ENCODE measurements at places on chromosomes 16 and 17.

GRCh38 chr16:35195864-35196216, 1736.4 kb downstream of the TP53TG3F start:
- no peak for DNase-seq

DNA sequence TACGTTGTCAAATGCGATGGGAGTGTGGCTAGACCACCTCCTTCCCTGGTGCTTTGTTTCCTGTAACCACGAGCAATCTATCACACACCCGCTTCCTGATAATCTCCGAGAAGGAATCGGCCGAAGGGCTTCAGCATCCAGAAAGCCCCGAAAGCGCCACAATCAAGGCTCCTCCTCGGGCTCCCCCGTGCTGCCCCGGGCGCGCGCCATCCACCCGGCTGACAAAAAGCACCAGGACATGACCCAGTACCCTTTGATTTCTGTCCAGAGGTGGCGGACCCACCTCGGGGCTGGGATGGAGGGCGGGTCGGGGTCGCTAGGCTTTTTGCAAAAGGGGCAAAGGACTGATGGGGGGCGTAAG, 743 bp upstream of the ARMC7 start:
- no peak for DNase-seq

DNA sequence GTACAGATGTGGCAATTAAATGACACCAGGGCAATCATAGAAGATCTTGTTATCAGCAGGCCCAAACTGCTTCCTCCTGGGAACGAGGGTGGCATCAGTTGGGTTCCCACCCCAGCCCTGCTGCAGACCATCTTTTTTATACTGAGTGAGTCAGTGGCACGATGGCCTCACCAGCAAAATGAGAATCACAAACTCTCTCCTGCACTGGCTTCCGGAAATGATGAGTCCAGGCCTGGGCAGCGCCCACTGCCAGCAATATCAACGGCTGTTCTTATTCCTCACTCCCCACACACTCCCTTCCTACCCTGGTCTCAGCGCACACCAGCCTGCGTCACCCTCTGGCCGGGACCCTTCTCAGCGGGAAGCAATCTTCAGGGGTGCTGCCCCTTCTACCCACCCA, 340.3 kb downstream of the FOXL1 start:
- no peak for DNase-seq

DNA sequence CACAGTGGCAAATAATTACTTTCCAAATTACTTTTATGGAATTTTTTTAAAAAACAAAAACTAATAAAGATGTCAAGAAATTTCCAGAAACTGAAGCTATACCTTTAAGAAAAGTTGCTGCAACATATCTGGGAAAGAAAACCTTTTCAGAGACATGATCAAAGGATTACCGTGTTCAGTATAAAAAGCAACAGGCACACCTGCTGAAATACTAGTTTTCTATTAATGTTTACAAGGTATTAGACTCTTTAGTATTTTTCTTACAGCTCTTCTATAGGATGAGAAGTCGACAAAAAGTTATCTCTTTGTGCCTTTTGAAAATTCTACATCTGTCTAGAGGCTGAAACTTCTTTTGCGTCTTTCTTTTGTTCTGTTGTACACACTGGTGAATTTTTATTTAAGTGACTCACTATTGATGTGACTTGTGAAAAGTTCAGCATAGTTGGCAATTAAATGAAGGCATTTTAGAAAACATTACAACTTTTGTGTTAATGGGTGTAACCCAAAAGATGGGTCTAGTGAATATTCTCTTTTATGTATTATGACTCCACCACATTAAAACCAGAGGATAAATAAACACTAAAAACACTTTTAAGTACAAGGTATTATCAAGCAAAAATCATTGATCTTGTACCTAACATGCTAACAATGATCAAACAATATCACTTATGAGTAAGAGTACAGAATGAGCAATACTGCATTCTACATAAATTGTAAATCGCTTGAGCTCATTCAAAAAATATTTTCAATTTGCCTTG, 23.8 kb downstream of the NACA2 start:
- DNase-seq, result no peak

DNA sequence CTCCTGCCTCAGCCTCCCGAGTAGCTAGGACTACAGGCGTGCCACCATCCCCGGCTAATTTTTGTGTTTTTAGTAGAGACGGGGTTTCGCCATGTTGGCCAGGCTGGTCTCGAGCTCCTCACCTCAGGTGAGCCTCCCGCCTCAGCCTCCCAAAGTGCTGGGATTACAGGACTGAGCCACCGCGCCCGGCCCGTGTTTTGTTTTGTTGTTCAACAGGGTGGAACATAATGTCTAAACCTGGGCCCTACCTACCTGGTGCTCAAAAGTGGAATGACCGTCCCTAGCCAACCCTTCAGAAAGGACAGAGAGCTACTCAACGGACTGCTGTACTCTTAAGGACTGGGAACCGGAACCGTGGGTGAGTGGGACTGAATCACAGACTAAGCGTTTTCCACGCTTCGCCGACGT, 772 bp upstream of the KIF22 start:
- DNase-seq, result no peak

- no peak for DNase-seq
Measured at GRCh38 chr16:1210461-1210860, 14.6 kb downstream of the TPSG1 start.

GRCh38 chr16:1746693-1747195, 24.6 kb downstream of the NME3 start:
- no peak for DNase-seq

DNA sequence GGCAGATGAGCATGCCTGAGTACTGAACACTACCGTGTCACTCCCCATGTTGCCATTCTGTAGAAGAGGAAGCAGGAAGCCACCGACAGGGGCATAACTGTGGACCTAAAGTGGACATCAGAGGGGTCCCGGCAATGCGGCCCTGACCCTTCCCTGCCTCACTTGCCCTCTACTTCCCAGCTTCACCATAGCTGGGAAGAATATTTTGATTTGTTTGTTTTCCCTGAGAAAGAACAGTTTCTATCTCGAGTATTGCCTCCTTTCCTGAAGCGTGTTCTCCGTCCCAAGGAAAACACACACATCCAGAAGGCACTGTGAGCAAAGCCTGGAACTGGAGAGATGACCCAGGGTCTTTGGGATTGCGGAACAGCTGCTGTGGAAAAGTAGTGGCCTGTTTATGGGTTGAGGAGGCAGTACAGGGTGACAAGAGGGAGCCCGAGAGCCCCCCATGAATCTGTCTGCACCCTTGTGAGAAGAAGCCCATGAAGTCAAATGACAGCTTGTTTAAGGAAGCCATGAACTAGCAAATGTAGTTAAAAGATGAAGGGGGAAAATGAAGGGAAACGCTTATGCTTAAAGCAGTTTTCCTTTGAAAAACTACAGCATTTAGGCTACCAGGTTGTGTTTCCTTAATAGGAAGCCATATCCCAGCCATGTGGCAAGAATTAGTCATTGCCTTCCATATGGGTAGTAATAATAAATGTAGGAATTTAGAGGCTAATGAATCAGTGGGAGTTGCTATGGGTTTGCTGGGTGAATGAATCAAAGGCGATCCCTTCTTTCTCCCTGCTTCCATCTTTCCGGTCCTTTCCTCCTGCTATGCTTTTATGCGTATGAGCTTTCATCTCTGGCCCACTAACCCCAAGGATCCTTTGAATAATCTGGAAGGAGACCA, 90.0 kb upstream of the TBX2 start:
- DNase-seq, result no peak

GRCh38 chr16:4868535-4868934, 21.3 kb downstream of the UBN1 start:
- no peak for DNase-seq

- no peak for DNase-seq
Measured at GRCh38 chr16:73047221-73047535, 750 bp downstream of the ZFHX3 start.

DNA sequence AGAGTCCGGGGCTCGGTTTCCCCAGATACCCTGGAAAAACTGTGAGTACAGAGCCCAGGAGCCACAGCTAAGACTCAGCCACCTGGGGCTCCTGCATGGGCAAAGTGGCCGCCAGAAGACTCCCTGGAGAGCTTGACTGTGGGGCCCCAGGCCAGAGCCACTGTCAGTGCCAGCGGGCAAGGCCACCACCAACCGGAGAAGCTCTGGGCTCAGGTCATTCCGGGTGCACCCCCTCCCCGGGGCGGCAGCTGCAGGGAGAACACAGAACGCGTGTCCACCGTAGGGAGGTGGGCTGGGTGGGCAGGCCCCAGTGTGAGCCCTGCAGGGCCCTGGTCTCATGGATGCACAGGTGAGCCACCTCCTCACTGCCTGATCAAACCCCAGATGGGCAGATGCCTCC, 22.3 kb upstream of the RBFOX3 start:
- no peak for DNase-seq

GRCh38 chr17:1234455-1234854, 35.8 kb upstream of the BHLHA9 start:
- DNase-seq, result no peak

GRCh38 chr16:50386774-50387173, 18.0 kb upstream of the BRD7 start:
- no peak for DNase-seq

GRCh38 chr16:69610356-69610755, 44.6 kb downstream of the NFAT5 start:
- no peak for DNase-seq

- no peak for DNase-seq
Measured at GRCh38 chr17:51463353-51463752, 203.0 kb downstream of the UTP18 start.

DNA sequence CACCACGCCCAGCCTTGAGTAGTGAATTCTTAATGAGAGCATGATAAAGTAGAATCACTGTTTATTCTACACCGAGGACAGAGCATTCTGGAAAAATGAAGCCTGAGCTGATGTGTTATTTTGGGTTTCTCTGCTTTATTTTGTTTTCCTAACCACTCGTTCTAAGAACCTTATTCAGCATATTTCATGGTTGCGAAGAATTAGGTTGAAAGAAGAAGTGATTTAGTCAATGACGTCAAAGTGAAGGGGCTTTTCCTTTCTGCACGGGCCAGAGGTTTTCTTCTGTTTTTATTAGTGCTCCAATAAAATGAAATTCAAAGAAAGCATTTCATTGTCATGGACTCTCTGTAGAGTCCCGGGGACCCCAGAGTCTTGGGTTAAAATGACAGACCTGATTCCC, 178.5 kb downstream of the MAF start:
- DNase-seq, result no peak

GRCh38 chr16:4524571-4524970, 14.0 kb downstream of the CDIP1 start:
- no peak for DNase-seq

GRCh38 chr17:9648521-9649110, 3.3 kb downstream of the USP43 start:
- no peak for DNase-seq

DNA sequence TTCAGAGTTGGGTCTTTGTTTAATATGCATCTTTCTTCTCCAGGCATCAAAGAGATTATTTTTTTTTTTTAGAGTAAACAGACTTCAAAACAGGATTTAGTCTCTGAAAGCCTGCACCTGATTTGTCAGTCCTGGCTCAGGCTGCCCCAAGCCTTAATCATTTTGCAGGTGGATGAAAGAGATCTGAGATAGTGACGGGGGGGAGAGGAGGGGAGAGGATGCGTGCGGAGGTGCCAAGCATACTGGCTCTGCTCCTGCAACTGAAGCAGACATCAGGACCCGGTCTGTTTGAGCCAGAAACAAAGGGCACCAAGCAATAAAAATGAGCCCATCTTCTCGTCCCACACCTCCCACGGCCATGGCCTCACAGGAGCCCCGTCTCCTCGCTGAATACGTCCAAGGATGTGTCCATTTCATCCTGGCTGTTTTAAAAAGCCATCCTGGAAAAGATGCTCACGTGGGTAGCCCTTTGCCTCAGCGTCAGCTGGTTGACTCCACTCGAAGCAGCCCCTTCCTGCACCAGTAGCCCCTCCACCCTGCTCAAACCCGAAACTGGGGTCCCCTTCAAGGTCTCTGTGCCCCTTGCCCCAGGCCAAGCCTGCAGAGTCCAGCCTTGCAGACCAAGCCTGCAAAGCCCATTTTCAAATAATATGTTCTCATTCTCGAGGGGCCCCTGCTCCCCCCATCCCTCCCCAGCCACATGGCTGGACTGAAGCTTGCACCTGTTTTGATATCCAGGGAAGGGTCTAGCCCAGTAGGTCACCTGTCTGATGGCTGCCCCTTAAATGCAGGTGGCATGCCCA, 84.8 kb upstream of the TNRC6C start:
- no peak for DNase-seq

GRCh38 chr16:76612497-76612896, 335.3 kb downstream of the CNTNAP4 start:
- no peak for DNase-seq

DNA sequence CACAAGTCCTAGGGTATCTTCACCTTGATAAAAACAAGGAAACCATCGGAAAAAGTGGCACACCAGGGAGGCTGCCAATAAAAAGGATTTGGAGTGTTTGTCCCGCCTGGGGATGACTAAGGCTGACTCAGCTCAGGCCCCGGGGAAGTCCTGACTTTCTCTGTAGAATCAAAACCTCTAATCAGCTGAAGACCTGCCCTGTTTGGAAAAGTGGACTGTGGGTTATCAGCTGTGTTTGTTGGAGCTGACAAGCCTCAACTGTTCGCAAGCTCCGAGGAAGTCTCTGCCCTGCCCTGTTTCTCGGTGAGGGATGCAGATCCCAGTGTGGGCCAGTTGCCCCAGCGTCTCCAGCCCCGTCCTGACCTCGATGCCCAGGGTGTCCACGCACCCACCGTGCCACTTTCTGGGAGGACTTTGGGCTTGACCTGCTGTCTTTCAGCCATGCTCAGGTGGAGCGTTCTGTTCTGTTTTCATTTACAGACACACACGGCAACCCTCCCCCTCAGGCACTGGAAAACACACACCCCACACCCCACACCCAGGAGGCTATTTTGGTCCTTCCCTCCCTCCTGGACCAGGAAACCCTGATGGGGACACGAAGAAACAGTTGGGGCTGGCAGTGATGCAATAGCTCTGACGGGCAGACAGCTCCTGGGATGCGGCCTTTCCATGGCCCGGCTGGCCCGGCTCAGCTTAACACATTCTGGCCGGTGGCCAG, 27.6 kb upstream of the PITPNA start:
- DNase-seq, result no peak

DNA sequence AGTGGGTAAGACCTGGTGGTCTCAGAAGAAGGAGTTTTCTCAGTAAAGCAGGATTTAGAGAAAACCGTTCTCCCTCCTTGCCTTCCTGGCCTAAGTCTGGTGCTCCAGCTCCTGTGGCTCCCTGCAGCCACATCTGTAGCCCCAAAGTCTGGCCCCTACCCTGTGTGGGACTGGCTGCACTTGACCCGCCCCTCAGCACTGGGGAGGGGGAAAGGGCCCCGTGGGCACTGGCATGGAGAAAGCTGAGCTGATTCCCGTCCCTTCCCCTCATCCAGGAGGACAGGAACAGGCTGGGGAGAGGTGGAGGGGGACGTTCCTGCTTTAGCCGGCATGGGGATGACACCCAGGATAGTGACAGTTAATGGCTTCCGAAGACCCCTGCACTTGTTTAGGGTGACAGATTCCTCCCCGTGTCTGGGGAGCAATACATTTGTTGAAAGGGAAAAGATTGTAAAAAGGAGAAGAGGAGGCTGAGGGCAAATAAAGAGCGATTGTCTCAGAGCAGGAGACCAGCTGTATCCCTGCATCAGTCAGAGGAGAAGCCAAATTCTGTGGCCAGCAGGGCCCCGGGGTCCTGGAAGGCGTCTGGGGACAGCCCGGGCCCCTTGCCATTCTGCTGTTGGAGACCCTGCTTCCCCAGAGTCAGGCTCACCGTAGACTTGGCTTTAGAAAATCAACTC, 37.9 kb downstream of the GRIN2C start:
- DNase-seq, result no peak

- DNase-seq, result peak; percentile 46
Measured at GRCh38 chr17:82153745-82154375, 55.8 kb upstream of the FASN start.

Data from activated naive CD4-positive, alpha-beta T cell (primary cell).